ENCODE measurements at places on chromosomes 4 and X.

- H3K4me1 ChIP-seq: peaks cover 14% of the 10 kb centered on the region
- no peak overlapping the region for H3K4me3 ChIP-seq
- H3K27ac ChIP-seq: no peak overlapping the region
Observed at GRCh38 chrX:41301438-41301824, 32.5 kb upstream of the DDX3X start.

DNA sequence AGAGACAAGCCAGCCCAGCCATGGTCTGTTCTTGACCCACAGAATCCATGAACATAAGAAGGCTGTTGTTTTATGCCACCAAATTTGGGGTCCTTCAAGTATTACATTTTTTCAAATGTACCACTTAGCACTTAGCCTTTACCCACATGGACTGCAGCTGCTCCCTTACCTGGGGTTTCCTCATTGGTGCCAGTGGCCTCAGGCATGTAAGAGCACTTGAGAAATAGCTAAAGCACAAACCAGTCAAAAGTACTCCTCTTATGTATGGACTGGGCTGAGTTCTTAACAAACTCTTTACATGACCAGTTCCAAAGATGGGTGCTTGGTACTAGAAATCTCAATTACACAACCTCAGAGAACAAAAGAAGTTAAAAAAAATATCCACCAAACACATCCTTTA lies 77.6 kb upstream of the MAP3K15 start:
- no peaks in the 10 kb centered on the region for H3K4me1 ChIP-seq
- no peak overlapping the region for H3K4me3 ChIP-seq
- H3K27ac ChIP-seq: no peak overlapping the region
- no peaks in the 10 kb centered on the region for H3K36me3 ChIP-seq
- H3K27me3 ChIP-seq: no peaks in the 10 kb centered on the region

DNA sequence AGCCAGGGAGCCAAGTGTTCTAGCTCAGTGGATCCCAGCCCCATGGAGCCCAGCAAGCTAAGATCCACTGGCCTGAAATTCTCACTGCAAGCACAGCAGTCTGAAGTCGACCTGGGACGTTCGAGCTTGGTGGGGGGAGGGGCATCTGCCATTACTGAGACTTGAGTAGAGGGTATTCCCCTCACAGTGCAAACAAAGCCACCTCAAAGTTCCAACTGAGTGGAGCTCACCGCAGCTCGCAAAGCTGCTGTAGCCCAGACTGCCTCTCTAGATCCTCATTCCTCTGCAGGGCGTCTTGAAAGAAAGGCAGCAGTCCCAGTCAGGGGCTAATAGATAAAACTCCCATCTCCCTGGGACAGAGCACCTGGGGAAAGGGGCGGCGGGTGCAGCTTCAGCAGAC lies 226.3 kb downstream of the ZIC3 start:
- H3K36me3 ChIP-seq: no peaks in the 10 kb centered on the region
- H3K4me3 ChIP-seq: no peak overlapping the region
- no peaks in the 10 kb centered on the region for H3K4me1 ChIP-seq
- no peak for DNase-seq

DNA sequence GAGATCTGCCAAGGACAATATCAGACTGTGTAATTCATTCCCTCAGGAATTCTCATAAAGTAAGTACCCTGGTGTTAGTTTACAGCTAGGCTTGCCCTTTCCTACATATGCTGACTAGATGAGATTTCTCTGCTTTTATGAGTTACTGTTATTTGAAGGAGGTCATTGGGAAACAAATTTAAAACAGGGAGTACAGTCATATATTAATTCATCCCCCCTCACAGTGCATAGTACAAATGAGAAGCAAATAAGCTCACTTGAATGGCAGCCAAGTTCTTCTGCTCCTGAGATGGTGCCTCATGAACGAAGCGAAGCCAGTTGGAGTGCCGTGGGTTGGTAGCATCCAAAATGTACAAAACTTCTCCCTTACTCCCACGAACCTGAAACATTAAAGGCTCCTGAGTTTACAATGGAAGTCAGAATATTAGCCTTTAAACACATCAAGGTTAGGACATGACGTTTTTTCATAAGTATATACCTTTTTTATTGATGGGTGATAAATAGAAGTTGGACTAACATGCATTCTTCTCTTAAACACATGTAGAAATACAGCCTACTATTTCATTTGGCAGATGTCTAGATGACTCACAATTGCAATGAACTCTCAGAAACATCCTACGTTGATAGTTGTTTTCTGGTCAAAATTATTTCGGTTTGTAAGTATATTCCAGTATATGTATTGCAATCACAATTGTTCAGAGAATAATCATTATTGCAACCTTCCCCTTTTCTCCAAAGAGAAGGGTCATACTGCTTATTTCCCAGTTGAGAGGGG lies 69.2 kb downstream of the PRDM5 start:
- H3K27me3 ChIP-seq: no peaks in the 10 kb centered on the region

GRCh38 chrX:107968623-107969022 lies 13.5 kb downstream of the TEX13B start:
- no peak overlapping the region for H3K27ac ChIP-seq
- H3K4me3 ChIP-seq: no peak overlapping the region
- no peak for DNase-seq
- no peaks in the 10 kb centered on the region for H3K36me3 ChIP-seq
- H3K4me1 ChIP-seq: no peaks in the 10 kb centered on the region
- H3K27me3 ChIP-seq: no peaks in the 10 kb centered on the region

GRCh38 chrX:119407681-119408080 lies 8.5 kb downstream of the SLC25A43 start:
- H3K27ac ChIP-seq: no peak overlapping the region
- no peak for DNase-seq
- no peaks in the 10 kb centered on the region for H3K27me3 ChIP-seq
- H3K4me1 ChIP-seq: no peaks in the 10 kb centered on the region

GRCh38 chr4:175953960-175954521 lies 111.6 kb upstream of the WDR17 start:
- DNase-seq: no peak
- no peaks in the 10 kb centered on the region for H3K27me3 ChIP-seq
- no peaks in the 10 kb centered on the region for H3K36me3 ChIP-seq

GRCh38 chr4:140260227-140260626 lies 106.2 kb upstream of the MAML3 start:
- H3K4me3 ChIP-seq: no peak overlapping the region
- H3K27me3 ChIP-seq: no peaks in the 10 kb centered on the region
- H3K36me3 ChIP-seq: no peaks in the 10 kb centered on the region
- no peak overlapping the region for H3K27ac ChIP-seq

DNA sequence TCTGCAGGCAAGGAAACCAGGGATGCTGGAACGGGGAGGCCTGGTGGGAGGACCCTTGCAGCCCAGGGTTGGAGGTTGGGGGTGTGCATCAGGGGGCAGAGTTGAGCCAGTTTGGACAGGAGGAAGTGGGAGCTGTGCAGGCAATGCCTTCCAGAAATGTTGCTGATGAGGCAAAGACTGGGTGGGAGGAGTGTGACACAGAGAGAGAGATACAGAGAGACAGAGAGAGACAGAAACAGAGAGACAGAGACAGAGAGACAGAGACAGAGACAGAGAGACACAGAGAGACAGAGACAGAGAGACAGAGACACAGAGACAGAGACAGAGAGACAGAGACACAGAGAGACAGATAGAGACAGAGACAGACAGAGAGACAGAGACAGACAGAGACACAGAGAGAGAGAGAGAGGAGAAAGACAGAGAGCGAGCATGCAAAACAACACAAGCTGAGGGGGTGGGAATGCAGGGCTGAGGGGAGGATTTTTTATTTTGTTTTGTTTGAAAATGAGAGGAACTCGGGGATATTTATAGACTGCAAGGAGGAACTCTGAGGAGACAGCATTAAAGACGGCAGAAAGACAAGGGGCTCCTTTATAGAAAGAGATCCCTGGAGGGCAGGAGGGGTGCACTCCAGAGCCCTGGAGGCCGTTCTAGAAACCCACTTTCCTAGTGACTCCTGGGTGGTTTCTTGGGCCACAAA lies 1.9 kb upstream of the HAUS3 start:
- peaks cover 47% of the 10 kb centered on the region for H3K4me1 ChIP-seq
- H3K36me3 ChIP-seq: peaks cover 6% of the 10 kb centered on the region
- H3K27me3 ChIP-seq: no peaks in the 10 kb centered on the region
- no peak for DNase-seq
- H3K27ac ChIP-seq: peak overlapping the region; percentile 62

GRCh38 chr4:147328189-147328588 lies 152.7 kb upstream of the EDNRA start:
- no peaks in the 10 kb centered on the region for H3K36me3 ChIP-seq
- no peak overlapping the region for H3K27ac ChIP-seq
- no peak overlapping the region for H3K4me3 ChIP-seq
- H3K4me1 ChIP-seq: no peaks in the 10 kb centered on the region

GRCh38 chr4:83152746-83153145 lies 38.2 kb upstream of the PLAC8 start:
- H3K27me3 ChIP-seq: no peaks in the 10 kb centered on the region
- no peak overlapping the region for H3K27ac ChIP-seq

DNA sequence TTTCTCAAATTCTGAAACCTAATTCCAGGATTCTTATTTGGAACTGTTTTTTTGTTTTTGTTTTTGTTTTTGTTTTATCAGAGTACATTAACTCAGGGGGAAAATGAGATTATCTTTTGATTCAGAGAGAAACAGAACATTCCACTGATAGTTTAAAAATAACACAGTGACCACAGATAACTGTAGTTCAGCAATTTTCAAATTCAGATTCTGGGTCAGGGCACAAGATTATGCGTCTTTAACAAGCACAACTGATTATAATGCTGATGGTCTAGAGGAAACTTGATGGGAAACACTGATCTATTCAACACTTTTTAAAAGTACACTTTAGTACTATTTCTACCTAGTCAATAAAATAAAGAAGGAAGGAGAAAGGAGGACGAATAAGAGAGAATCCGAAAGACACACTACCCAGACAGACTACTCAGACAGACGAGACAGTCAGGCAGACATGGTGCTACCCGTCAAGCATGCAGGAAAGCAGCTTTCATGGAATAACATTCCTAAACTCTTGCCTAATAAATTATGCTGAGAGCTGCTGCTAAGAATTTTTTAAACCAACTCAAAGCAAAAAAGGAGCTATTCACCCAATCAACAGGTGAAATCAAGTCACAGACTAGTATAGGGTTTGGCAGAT lies 59.0 kb downstream of the APBB2 start:
- H3K4me3 ChIP-seq: no peak overlapping the region
- H3K27me3 ChIP-seq: no peaks in the 10 kb centered on the region
- no peak overlapping the region for H3K27ac ChIP-seq
- DNase-seq: no peak

DNA sequence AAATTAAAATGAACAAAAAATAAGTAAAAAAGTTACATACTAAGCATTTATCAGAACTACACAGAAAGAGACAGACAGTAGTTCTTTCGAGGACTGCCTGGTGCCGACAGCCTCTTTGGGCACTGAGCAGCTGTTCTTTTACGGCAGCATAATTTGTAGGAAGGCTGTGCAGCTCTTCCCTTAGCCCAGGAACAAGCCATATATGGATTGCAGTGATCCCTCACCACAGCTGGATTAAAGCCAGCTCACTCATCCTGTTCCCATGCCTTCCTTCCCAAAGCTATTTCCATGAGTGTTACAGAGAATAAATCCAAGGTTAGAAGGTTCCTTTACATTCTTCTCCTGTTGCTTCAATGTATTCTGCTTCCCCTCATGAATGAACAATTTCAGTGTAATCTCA lies 71.7 kb downstream of the DDX60L start:
- no peak overlapping the region for H3K4me3 ChIP-seq
- no peaks in the 10 kb centered on the region for H3K27me3 ChIP-seq
- H3K27ac ChIP-seq: peak overlapping the region; percentile 17
- no peaks in the 10 kb centered on the region for H3K36me3 ChIP-seq
- no peak for DNase-seq

DNA sequence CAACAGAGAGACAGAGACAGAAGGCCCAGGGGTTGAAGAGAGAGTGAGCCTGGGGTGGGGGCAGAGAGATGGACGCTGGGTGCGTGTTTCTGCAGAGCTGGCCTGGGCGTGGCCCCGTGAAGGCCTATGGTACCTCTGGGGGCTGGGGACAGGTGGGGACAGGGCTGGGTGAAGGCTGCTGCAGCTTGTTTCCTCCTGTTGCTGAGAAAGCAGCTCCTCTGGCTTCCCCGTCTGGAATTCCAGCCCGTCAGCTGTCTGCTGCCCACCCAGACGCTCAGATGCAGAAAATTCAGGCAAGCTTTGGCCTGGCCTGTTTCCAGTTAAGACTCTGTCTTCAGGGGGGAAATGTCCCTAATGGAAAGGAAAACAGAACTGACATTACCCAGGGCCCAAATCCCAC lies 76.8 kb upstream of the PSAPL1 start:
- DNase-seq: no peak
- H3K36me3 ChIP-seq: no peaks in the 10 kb centered on the region
- no peaks in the 10 kb centered on the region for H3K27me3 ChIP-seq
- no peak overlapping the region for H3K4me3 ChIP-seq
- no peaks in the 10 kb centered on the region for H3K4me1 ChIP-seq
- H3K27ac ChIP-seq: no peak overlapping the region

DNA sequence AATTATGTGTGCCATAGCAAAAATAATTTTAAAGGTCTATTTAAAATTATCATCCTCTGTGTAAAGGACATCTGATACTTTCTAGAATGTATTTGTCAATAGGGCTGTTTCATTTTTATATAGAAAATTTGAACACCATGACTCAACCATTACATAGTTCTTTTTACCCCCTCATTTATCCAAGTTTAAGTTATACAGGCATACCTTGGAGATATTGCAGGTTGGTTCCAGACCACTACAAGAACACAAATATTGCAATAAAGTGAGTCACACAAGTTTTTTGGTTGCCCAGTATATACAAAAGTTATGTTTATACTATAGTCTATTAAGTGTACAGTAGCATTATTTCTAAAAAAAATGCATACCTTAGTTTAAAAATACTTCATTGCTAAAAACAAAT lies 130.4 kb downstream of the MSL3 start:
- H3K27me3 ChIP-seq: no peaks in the 10 kb centered on the region
- no peaks in the 10 kb centered on the region for H3K36me3 ChIP-seq
- DNase-seq: no peak
- H3K27ac ChIP-seq: no peak overlapping the region
- H3K4me1 ChIP-seq: no peaks in the 10 kb centered on the region
- H3K4me3 ChIP-seq: no peak overlapping the region

Measured in vagina (tissue), 2 donors.